ENCODE measurements at places on chromosomes 16 and 17.

- H3K4me1 ChIP-seq, result no peaks in the 10 kb centered on the region
- no peak overlapping the region for H3K27ac ChIP-seq
Observed at GRCh38 chr16:53064081-53064578, 9.3 kb downstream of the CHD9 start.

DNA sequence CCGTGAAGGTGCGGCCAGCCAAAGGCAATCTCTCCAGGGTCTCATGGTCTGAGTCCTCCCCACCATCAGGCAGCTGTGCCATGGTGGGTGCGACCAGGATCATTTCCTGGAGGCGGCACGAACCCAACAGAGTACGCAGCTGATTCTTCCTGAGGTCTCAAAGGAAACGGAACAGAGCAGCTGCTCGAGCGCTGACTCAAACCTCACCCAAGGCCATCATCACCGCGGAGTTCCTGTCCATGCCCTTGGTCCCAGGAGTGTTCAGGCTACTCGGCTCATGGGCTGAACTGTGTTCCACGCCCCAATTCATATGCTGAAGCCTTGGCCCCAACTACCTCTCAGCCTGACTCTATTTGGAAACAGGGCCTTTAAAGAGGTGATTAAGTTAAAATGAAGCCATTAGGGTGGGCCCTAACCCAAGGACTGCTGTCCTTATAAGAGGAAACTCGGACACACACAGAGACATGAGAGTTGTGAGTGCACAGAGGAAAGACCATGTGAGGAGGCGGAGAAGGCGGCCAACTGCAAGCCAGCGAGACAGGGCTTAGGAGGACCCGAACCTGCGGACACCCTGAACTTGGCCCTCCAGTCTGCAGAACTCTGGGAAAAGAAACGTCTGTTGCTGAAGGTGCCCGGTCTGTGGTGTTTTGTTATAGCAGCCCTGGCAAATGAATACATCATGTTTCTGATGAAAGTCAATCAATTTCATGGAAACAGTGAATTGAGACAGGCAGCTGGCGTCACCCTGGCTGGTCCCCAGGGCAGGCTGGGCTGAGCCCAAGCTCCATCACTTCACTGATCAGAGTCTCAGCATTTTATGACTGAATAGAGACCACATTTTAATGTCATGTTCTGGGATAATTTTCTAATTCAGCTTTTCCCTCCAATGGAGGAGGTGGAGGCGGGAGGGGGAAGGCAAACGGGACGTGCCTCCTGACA lies 13.7 kb downstream of the MXRA7 start:
- H3K4me1 ChIP-seq, result peaks cover 19% of the 10 kb centered on the region
- no peak for DNase-seq
- H3K36me3 ChIP-seq, result no peaks in the 10 kb centered on the region
- H3K27ac ChIP-seq, result peak overlapping the region; percentile 18

GRCh38 chr16:63695347-63695746 lies 1426.5 kb downstream of the CDH11 start:
- no peaks in the 10 kb centered on the region for H3K27me3 ChIP-seq
- H3K27ac ChIP-seq, result no peak overlapping the region
- no peak for DNase-seq
- H3K4me1 ChIP-seq, result no peaks in the 10 kb centered on the region

DNA sequence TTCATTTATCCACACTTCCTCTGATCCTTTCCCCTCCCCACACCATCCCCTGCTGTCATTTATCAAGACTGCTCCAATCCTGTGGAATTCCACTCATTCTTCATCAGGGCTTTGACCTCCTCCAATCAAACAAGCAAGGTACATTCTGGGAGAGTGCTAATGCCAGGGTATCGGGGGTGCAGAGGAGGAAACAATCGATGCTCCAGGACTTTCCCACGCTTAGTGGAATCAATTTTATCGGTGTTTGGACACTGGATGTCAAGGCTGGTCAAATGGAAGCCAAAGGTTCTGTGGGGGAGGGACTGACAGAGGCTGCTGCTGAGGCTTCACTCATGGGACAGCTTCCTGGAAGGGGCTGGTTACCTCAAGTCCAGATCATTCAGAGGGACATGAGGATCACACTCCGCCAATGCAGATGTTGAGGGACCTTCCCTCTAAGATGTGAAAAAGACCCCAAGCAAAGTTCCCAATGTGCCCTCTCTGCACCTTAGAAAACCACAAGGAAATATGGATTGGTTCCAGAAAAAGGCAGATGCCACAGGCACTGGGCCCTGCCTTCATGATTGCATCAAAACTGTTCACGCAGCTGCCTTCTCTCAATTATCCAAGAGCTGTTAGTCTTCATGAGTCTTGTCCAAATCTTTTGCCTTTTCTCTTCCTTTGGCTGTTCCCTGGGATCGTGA lies 44.7 kb upstream of the SOX9 start:
- no peaks in the 10 kb centered on the region for H3K36me3 ChIP-seq
- H3K4me1 ChIP-seq, result peaks cover 33% of the 10 kb centered on the region
- H3K27me3 ChIP-seq, result no peaks in the 10 kb centered on the region

DNA sequence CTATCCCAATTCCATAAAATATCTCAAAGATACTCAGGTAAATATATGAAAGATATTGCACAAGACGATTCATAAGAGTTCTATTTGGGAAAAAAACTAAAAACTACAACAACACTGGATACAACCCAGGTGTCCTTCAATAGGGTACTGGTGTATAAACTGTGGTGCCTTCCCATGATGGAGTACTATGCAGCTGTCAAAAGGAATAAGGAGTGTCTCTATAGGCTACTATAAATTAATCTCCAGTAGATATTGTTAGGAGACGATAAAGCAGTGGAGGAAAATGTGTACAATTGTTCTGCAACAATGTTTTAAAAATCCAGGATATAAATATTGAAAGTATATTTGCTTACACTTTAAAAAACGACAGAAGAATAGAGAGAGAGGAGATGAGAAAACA lies 2.4 kb upstream of the KRTAP4-12 start:
- H3K27ac ChIP-seq, result no peak overlapping the region
- H3K4me3 ChIP-seq, result no peak overlapping the region
- no peaks in the 10 kb centered on the region for H3K4me1 ChIP-seq
- H3K36me3 ChIP-seq, result no peaks in the 10 kb centered on the region
- H3K27me3 ChIP-seq, result no peaks in the 10 kb centered on the region

Measured in body of pancreas (tissue), 4 donors.